AG10803 (cell line): ENCODE measurements at places on chromosomes 12 and 14.

- DNase-seq: no peak
These were observed 457.3 kb downstream of the LRIG3 start for GRCh38 chr12:58463051-58463450.

- peak; percentile 77 for DNase-seq
These were observed 72.1 kb downstream of the PLEKHA5 start for GRCh38 chr12:19201661-19202060.

- no peak for DNase-seq
These were observed 23.4 kb downstream of the SERPINA1 start for GRCh38 chr14:94364964-94365363.

DNA sequence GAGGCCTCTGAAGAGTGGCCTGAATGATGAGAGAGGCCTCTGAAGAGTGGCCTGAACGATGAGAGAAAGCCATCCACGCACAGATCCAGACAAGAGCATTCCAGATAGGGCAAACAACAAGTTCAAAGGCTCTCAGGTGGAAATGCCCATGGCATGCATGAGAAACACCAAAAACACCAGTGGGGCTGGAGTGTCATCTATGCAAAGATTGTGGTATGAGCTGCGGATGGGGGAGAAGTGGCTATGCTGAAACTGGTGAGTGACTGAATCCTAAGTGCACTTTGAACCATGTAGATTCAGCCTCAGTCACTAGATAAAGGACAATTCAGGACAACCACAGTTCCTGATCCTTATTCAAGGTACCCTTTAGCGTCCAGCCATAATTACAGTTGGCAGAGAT, 79.4 kb upstream of the GZMB start:
- no peak for DNase-seq

DNA sequence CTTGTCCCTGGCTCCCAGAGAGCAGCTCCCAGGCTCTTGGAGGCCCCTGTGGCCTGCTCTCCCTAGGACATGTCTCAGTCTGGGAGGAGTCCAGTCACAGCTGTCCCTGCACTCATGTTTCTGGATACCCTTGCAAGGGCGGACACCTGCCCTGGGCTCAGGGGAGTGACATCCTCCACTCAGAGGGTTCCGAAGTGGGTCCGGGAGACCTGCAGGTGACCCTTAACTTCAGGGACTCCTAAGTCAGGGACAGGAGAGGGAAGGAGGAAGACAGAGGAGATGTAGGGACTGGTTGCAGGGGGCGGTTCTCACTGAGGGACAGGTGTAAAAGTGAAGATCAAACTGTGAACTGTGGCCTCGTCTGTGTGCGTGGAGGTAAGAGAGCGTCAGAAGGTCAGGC, 37.6 kb downstream of the CACNA2D4 start:
- DNase-seq: no peak

DNA sequence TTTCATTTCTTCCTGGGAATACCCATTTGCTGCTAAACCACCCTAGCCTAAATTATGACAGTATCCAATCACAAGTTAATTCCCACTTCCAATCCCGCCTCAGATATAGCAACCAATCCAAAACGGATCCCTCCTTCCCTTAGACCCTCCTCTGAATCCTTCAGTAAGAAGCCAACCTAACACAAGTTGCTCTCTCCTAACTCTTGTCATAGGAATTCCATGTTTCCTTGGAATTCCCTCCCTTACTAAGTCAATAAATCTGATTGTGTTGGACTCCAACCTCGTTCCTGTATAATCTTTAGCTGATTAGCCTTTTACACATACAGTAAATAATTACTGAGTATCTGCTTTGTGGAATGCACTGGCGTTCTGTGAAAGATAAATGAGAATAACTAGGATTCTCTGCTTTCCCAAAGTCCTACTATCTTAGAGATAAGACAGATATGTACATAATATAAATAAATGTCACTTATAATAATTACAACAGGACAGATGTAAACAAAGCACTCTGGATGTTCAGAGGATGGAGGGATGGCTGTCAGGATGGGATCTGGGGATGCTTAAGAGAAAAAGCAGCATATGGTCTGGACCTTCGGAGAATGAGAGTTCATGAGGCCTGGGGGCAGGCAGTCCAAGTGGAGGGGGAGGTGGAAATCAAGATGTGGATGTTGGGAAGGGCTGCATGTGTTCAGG, 185.8 kb upstream of the SOX5 start:
- DNase-seq: no peak

GRCh38 chr12:11795192-11795912, 145.9 kb downstream of the ETV6 start:
- DNase-seq: no peak

- no peak for DNase-seq
These were observed 17.4 kb upstream of the ANKRD33 start for GRCh38 chr12:51870504-51870903.

- DNase-seq: peak; percentile 13
These were observed 3.4 kb downstream of the CDK2AP1 start for GRCh38 chr12:123267991-123268843.
